ENCODE measurements at places on chromosomes 6 and 20. TPM values are rescaled to one million over a fixed set of nuclear protein-coding genes. Genes with fewer than 3 reads are reported as not detected.

The MAPK13 gene
- total RNA-seq, result 37.9 TPM

The TBC1D7 gene
- total RNA-seq, result 15.2 TPM

The TBC1D32 gene
- 11.4 TPM for total RNA-seq

DNA sequence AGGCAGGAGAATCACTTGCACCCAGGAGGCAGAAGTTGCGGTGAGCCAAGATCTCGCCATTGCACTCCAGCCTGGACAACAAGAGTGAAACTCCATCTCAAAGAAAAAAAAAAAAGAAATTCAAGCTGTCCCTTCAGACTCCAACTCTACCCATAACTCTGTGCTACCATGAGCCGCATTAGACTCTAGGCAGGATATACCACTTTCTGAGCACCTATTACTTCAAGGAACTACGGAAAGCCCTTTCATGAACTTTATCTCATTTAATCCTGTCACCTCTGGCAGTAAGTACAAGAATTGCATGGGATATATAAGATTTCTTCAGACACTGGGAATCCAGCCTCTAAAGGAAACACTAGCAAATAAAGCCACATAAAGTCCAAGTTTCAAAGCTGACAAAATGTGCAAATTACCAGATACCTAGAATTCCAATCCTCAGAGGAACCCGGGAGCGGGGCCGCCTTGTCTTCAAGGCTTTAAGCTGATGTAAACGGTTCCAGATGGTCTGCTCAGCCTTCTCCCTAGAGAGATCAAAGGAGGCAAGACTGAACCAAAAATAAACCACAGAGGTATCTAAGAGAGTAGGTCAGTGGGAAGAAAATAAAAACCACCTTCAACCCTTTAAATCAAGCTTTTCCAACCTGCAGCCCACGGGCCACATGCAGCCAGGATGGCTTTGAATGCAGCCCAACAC lies 9.4 kb downstream of the CDK5RAP1 start:
- DNase-seq, result no peak

- no peak for DNase-seq
Measured at GRCh38 chr20:10541668-10542411, 106.7 kb downstream of the SLX4IP start.

GRCh38 chr20:53738039-53738944 lies 144.7 kb upstream of the ZNF217 start:
- DNase-seq, result peak; percentile 93

DNA sequence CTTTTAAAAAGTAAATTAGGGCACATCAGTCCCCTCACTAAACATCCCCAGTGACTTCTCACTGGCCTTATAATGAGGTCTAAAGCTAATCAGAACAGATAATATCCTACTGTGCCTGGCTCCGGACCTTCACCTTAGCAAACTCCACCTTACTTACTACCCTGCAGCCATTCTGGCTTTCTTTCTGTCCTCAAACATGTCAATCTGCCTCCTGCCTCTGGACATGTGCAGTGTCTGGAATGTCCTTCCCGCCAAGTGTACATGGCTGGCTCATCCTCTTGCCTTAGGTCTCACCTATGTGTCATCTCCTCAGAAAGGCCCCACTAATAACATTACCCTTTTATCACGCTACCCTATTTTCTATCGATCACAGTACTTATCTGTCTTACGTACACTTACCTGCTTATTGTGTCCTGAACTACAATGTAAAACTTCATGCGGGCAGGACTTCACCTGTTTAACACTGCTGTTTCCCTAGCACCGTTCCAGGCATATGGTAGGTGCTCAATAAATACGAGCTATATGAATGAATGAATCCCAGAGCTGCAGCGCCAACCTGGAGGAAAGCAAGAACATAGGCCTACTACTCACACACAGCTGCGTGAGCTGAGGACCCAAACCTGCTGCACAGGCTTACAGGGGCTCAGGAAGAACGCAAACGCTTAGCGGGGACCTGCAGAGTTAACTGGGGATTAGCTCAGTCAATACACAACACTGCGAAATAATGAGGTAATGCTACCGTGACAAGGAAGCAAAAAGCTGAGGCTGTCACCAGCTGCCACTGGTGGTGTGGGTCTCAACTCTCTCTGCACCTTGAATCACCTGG lies 991 bp downstream of the UQCC2 start:
- DNase-seq, result no peak

GRCh38 chr6:53465732-53466131 lies 79.2 kb downstream of the GCLC start:
- no peak for DNase-seq

DNA sequence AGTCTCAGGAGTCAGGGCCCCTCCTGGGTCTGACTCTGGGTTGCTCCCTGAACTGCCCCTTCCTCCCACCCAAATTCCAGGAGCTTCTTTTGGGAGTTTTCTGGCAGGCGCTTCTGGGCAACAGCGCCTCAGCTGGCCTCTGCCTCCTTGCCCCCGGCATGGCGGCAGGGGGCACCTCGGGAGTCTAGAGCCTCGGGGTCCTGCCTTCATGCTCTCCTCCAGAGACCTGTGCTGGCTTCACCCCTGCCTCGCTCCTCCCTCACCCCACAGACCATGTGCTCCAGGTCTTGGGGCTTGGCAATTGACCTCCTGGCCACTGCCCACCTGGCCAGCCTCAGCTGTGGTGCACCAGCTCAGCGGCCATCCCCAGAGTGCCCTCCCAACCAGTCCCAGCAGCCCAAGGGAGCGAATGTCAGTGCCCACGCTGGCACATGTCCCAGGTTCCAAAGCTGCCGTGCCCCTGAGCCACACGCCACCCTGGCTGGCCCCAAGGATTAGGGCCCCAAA lies 43.4 kb downstream of the SRC start:
- no peak for DNase-seq

Data from body of pancreas (tissue), 4 donors.